GM12878 (cell line): ENCODE measurements at places on chromosomes 3 and 15. TPM values are rescaled to one million over a fixed set of nuclear protein-coding genes. Genes with fewer than 3 reads are reported as not detected.

The CELSR3 gene
- 1.6 TPM in 2 replicates for total RNA-seq

The UBAP1L gene
- total RNA-seq = 1.9 and 2.4 TPM in 2 replicates

The CHST2 gene
- total RNA-seq = 37.1 and 37.2 TPM in 2 replicates

The TRH gene
- total RNA-seq = not detected in 2 replicates

The AHSG gene
- total RNA-seq = 0.90 and 1.2 TPM in 2 replicates

The FAM81A gene
- total RNA-seq = 19.9 and 20.2 TPM in 2 replicates

DNA sequence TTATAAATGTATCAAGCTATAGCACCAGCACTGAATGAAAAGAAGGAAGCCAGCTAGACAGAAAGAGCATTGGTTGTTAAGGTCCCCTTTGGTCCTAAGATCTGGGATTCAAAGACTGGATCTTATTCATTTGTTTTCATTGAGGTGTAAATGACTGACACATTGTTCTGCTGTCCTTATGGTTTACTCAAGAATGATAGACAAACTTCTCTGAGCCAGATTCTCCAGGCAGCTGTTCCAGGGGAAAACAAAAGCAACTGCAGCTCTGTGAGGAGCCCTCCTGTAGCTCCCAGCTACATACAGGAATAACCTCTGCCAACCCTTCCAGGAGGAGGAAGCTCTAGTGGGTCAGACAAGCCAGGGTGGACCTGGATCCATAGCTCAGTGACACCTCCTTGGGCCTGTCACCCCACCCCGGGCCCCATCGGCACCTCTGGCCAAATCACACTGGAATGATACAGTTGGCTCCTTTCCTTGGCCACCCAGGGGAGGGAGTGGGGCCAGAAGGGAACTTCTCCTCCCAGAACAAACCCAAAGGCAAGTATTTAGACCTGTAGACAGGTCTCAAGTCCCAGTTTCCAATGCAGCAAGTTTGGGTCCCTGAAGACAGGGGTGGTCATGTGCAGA is 57.8 kb downstream of the ZNF621 start:
- no peak for DNase-seq
- no peaks in the 10 kb centered on the region for H3K36me3 ChIP-seq
- no peaks in the 10 kb centered on the region for H3K4me1 ChIP-seq

DNA sequence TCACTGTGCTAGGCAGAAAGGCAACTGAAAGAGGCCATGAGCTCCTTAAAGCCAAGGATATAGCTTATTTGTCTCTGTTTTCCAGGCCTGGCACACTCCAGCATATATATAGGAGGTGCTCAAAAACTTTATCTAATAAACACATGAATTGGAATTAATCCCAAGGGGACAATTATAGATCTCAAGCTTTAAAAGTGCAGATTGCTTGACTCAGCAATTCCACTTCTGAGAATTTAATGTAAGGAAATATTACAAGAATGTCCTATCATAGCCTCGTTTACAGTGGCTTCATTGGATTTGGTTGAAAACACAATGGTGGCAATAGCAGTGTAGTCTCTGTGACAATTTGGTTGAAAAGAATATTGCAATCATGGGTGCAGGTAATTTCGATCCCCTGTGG is 267.3 kb downstream of the SHQ1 start:
- no peak for DNase-seq
- no peak overlapping the region for H3K27ac ChIP-seq
- peaks cover 7% of the 10 kb centered on the region for H3K4me1 ChIP-seq
- H3K36me3 ChIP-seq = no peaks in the 10 kb centered on the region

GRCh38 chr15:37576952-37577351 is 357.5 kb upstream of the TMCO5A start:
- no peaks in the 10 kb centered on the region for H3K36me3 ChIP-seq
- no peak overlapping the region for H3K4me3 ChIP-seq
- H3K27me3 ChIP-seq = no peaks in the 10 kb centered on the region
- H3K4me1 ChIP-seq = no peaks in the 10 kb centered on the region
- H3K27ac ChIP-seq = no peak overlapping the region

DNA sequence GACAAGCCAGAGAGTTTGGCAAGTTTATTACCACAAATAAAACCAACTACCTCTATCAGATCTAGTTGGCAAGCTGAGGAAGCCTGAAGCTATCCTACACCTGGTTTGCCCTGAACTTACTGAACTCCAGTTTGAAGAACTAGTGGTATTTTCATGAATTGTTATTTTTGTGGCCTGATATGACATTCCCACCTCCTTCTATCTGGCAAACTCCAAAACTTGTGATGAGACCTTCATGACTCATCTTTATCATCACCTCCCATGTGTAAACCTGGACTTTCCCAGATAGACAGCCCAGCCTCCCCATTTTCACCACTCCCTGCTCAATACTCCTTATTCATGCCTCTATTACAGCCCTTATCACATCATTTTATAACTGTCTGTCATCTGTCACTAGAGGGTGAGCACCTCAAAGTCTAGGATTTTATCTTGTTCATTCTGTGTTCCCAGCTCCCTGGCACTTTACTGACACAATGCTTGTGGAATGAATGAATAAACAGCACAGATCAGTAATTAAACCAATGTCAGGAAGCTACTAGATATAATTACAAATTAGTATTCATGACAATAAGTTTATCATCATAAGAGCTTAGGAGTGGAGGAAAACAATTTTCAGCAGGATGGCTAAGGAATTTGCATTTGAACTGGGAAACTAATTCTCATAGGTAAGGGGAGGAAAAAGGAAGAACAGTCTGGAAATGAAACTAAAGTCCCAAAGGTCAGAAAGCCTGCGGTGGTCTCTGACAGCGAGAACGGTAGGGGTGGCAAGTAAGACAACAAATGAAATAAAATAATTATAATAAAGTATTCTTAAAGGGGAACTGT is 13.2 kb upstream of the TRANK1 start:
- H3K27me3 ChIP-seq = no peaks in the 10 kb centered on the region
- no peaks in the 10 kb centered on the region for H3K36me3 ChIP-seq
- H3K27ac ChIP-seq = no peak overlapping the region
- no peaks in the 10 kb centered on the region for H3K4me1 ChIP-seq
- no peak overlapping the region for H3K4me3 ChIP-seq

DNA sequence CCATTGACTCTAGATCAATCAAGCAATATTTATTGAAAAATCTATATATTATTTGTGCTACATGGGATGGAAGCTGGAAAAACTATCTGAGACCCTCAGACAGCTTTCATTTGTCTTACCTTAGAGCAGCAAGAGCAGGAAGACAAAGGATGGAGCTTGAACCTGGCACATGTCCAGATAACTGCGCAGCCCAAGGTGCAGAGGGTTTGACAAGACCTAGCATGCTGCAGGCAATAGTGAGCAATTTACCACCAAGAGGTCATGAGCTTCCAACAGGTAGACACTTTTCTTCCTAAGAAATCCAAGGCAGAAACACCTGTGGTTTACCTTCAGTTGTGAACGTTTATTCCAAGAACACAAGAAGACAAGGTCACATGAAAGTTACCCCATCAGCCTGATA is 214.7 kb upstream of the NECTIN3 start:
- H3K27ac ChIP-seq = no peak overlapping the region
- no peak for DNase-seq
- H3K36me3 ChIP-seq = no peaks in the 10 kb centered on the region
- H3K4me3 ChIP-seq = no peak overlapping the region
- H3K4me1 ChIP-seq = no peaks in the 10 kb centered on the region

- H3K4me1 ChIP-seq = peaks cover 27% of the 10 kb centered on the region
- H3K27me3 ChIP-seq = no peaks in the 10 kb centered on the region
- peak overlapping the region; percentile 89 for H3K27ac ChIP-seq
- peaks cover 12% of the 10 kb centered on the region for H3K36me3 ChIP-seq
- peak overlapping the region; percentile 81 for H3K4me3 ChIP-seq
- no peak for DNase-seq
Measured at GRCh38 chr3:45595364-45596195, 1.0 kb downstream of the LIMD1 start.

DNA sequence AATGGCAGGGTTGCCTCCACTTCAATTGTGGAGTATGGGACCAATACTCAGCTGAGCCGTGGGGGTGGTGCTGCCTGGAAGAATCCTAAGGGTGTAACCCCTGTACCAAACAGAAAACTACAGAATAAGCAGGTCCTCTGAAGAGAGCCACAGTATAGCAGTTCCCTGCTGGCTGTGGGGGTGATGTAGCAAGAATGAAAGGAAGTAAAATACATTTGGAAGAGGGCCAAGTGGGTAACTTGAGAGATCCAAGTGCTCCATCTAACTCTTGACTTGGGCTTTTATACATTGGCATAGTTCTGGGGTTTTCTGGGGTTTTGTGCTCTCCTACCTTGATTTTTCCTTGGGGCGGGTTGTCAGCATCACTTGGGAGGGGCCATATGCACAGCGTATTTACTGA is 341.4 kb downstream of the OTOL1 start:
- H3K4me3 ChIP-seq = no peak overlapping the region
- H3K27me3 ChIP-seq = no peaks in the 10 kb centered on the region
- H3K36me3 ChIP-seq = no peaks in the 10 kb centered on the region
- no peak for DNase-seq
- H3K4me1 ChIP-seq = no peaks in the 10 kb centered on the region

DNA sequence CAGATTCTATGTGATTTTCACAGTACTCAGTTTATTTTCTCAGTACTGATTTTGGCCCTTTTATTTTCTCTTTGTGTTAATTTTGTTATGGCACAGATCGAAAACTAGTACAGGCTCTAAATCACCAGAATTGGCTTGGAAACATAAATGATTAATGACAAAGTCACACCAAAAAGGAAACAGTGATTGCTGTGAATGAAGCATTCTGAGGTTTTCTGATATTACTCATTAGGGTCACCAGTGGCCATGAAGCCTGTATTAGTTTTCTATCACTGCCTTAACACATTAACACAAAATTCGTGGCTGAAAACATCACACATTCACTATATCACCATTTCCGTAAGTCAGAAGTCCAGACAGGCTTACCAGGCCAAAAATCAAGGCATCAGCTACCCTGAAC is 343.0 kb upstream of the THRB start:
- H3K4me1 ChIP-seq = no peaks in the 10 kb centered on the region
- no peak overlapping the region for H3K4me3 ChIP-seq
- no peak overlapping the region for H3K27ac ChIP-seq
- H3K36me3 ChIP-seq = no peaks in the 10 kb centered on the region
- H3K27me3 ChIP-seq = no peaks in the 10 kb centered on the region

DNA sequence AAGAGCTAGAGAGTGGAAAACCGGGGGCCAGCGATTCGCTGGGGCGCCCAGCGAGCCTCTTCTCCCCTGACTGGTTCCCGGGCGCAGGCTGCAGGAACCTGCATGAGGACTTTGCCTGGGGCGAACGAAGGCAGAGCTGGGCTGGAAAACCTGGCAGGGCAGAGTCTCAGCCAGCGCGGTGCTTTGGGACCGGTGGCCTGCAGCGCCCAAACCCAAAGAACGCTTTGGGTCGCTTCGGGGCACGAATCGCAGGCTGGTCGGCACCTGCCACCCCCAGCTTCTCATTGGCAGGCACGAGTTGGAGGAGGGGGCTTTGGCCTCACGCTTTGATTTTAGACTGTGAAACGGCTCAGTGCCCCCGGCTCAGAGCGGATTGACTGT is 3.0 kb downstream of the ONECUT1 start:
- no peak overlapping the region for H3K4me3 ChIP-seq
- H3K27me3 ChIP-seq = peaks cover 32% of the 10 kb centered on the region
- H3K36me3 ChIP-seq = no peaks in the 10 kb centered on the region
- no peak overlapping the region for H3K27ac ChIP-seq
- H3K4me1 ChIP-seq = peaks cover 3% of the 10 kb centered on the region; the same call in 1 of the 2 replicates
- no peak for DNase-seq

- no peaks in the 10 kb centered on the region for H3K4me1 ChIP-seq
- peak overlapping the region; percentile 92 for H3K4me3 ChIP-seq
- DNase-seq = no peak
- no peaks in the 10 kb centered on the region for H3K27me3 ChIP-seq
Measured at GRCh38 chr3:170222647-170223541, 670 bp downstream of the PRKCI start.

GRCh38 chr3:54999159-54999558 is 71.3 kb upstream of the LRTM1 start:
- no peak overlapping the region for H3K4me3 ChIP-seq
- H3K27me3 ChIP-seq = no peaks in the 10 kb centered on the region
- no peaks in the 10 kb centered on the region for H3K4me1 ChIP-seq
- H3K27ac ChIP-seq = no peak overlapping the region
- no peak for DNase-seq

- H3K27me3 ChIP-seq = peaks cover 2% of the 10 kb centered on the region
- no peak overlapping the region for H3K4me3 ChIP-seq
- no peak for DNase-seq
Measured at GRCh38 chr15:92449476-92449875, 55.8 kb downstream of the ST8SIA2 start.

DNA sequence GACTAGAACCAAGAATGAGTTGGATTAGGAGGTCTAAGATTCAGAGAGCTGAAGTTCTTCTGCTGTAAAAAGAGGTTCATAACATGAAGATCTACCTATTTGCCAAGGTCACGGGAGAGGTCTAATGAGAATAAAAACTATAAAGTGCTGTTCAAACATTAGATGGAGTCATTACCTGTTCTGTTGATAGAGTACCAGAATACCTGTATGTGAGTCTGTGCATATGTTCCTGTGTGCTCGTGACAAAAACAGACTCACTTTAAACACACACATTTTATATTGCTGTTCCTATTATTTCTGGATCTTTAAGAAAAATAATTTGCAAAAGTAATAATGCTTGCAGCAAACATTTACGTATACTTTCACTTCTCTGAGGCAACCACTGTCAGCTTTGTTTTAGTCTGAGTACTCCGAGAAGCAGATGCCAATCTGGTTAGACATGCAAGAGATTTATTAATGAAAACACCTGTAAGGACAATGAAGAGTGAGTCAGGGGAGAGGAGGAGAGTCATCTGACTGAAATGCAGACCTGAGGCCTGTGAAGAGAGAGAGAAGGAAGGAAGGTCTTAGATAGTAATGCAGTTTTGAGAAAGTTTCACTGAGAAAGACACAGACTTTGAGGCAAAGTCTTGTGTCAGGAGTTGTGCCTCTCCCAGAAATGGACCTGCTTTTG is 221.2 kb downstream of the SQOR start:
- no peak overlapping the region for H3K27ac ChIP-seq
- H3K4me1 ChIP-seq = no peaks in the 10 kb centered on the region
- DNase-seq = no peak
- no peak overlapping the region for H3K4me3 ChIP-seq
- H3K27me3 ChIP-seq = no peaks in the 10 kb centered on the region

- peaks cover 4% of the 10 kb centered on the region for H3K36me3 ChIP-seq
- DNase-seq = peak; percentile 97
- peak overlapping the region; percentile 79 for H3K27ac ChIP-seq
- H3K4me1 ChIP-seq = peaks cover 39% of the 10 kb centered on the region
- no peaks in the 10 kb centered on the region for H3K27me3 ChIP-seq
- H3K4me3 ChIP-seq = peak overlapping the region; percentile 27; the same call in 1 of the 2 replicates
Measured at GRCh38 chr3:134904241-134904771, 109.2 kb downstream of the EPHB1 start.

GRCh38 chr3:55065331-55065730 is 137.5 kb upstream of the LRTM1 start:
- H3K27me3 ChIP-seq = no peaks in the 10 kb centered on the region
- H3K36me3 ChIP-seq = no peaks in the 10 kb centered on the region
- no peak overlapping the region for H3K27ac ChIP-seq
- DNase-seq = no peak
- H3K4me3 ChIP-seq = no peak overlapping the region
